HepG2 (cell line): ENCODE measurements at places on chromosomes 2 and 18. TPM values are rescaled to one million over a fixed set of nuclear protein-coding genes. Genes with fewer than 3 reads are reported as not detected.

RRM2 gene
- total RNA-seq = 150 and 191 TPM in 2 replicates

MAPRE3 gene
- total RNA-seq = 0.20 and 0.31 TPM in 2 replicates

CROCC2 gene
- total RNA-seq = not detected in 2 replicates

DNA sequence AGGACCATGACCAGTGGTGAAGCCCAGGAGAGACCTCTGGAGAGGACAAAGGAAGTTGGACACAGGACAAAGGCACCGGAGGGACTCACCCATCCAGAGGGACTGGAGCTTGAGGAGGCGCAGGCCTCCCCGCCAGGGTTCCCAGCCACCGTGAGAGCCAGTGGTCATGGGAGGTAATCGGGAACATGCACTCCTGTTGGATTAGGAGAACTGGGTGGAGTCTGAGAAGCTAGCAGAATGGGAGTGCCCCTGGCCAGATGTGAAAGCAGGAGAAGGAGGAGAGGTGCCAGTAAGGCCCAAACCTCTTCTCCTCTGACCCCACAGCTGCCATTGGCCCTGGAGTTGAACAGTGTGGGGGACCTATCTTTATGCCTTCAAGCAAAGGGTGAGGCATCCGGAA lies 20.3 kb downstream of the POU3F3 start:
- no peak for DNase-seq
- H3K36me3 ChIP-seq = no peaks in the 10 kb centered on the region
- no peak overlapping the region for H3K4me3 ChIP-seq
- H3K27me3 ChIP-seq = peaks cover 62% of the 10 kb centered on the region
- peaks cover 7% of the 10 kb centered on the region; the same call in 1 of the 2 replicates for H3K4me1 ChIP-seq

SPEG gene
- total RNA-seq = 0.18 TPM in 1 of 2 replicates, not detected in the other

- DNase-seq = no peak
- no peak overlapping the region for H3K4me3 ChIP-seq
- no peaks in the 10 kb centered on the region for H3K36me3 ChIP-seq
Observed at GRCh38 chr2:203583084-203583695, 48.1 kb upstream of the RAPH1 start.

- no peak overlapping the region for H3K27ac ChIP-seq
- H3K36me3 ChIP-seq = no peaks in the 10 kb centered on the region
- H3K27me3 ChIP-seq = no peaks in the 10 kb centered on the region
- H3K4me3 ChIP-seq = no peak overlapping the region
- no peaks in the 10 kb centered on the region for H3K4me1 ChIP-seq
Observed at GRCh38 chr2:202017940-202018339, 15.7 kb upstream of the FZD7 start.

ZNF142 gene
- 10.4 and 11.4 TPM in 2 replicates for total RNA-seq

DNA sequence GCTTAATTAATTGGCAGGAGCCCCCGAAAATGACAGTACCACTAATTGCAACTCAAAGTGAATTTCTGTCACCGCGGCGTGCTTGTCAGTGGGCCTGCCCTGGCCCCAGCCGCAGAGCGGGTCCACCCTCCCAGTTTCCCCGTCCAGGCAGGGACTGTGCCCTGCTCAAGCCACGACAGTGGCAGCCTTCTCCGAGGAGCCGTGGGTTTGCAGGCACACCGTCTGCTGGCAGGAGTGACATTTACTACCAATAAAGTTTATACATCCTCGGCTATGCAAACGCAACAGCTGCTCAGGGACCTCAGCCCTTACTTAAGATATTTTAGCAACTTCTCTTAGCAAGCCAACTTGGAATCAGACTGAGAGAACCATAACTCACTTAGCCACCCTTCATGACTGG lies 112.7 kb downstream of the GBX2 start:
- H3K36me3 ChIP-seq = peaks cover 15% of the 10 kb centered on the region
- no peaks in the 10 kb centered on the region for H3K4me1 ChIP-seq
- no peak for DNase-seq
- no peak overlapping the region for H3K27ac ChIP-seq

PSMA8 gene
- not detected in 2 replicates for total RNA-seq

GRCh38 chr2:239724851-239725550 lies 300.1 kb downstream of the NDUFA10 start:
- no peak overlapping the region for H3K27ac ChIP-seq
- H3K36me3 ChIP-seq = no peaks in the 10 kb centered on the region
- H3K4me3 ChIP-seq = no peak overlapping the region

- H3K27ac ChIP-seq = peak overlapping the region; percentile 54
- H3K4me3 ChIP-seq = no peak overlapping the region
- H3K36me3 ChIP-seq = peaks cover 58% of the 10 kb centered on the region
- DNase-seq = peak; percentile 76
Observed at GRCh38 chr2:177254433-177255226, 9.9 kb downstream of the NFE2L2 start.

DOCK10 gene
- not detected in 2 replicates for total RNA-seq

PPM1G gene
- total RNA-seq = 211 and 213 TPM in 2 replicates

DNA sequence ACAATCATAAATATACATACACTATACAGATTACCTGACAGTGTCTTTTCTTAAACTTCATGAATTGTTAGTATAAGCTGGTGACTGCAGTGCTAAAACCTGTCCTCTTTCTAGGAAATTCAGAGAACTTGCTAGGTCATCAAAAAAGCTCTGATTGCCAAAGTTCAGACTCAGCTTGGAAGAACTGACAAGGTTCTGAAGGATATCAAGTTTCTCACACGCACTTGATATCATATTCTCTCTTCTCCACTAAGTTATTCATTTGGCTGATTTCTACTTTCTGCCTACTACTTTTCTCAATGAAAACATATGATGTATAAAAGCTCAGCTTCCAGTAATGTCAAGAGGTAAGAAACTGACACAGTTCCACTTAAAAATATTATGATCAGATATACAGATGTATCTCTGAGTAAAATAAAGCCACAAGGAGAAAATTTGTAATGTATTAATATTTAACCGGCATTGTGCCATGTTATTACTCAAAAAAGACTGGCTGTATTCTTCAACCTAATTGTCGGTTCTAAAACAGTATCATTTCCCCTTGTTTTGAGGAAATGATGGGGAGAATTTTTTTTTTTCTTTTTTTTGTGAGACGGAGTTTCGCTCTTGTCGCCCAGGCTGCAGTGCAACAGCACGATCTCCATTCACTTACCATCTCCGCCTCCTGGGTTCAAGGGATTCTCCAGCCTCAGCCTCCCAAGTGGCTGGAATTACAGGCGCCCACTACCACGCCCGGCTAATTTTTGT lies 2.4 kb downstream of the OSBPL1A start:
- H3K36me3 ChIP-seq = no peaks in the 10 kb centered on the region
- no peak overlapping the region for H3K4me3 ChIP-seq
- no peak for DNase-seq
